ENCODE measurements at places on chromosomes 3 and 15.
A peak's percentile ranks its signal among the peaks of the same experiment; 100 is the strongest.

DNA sequence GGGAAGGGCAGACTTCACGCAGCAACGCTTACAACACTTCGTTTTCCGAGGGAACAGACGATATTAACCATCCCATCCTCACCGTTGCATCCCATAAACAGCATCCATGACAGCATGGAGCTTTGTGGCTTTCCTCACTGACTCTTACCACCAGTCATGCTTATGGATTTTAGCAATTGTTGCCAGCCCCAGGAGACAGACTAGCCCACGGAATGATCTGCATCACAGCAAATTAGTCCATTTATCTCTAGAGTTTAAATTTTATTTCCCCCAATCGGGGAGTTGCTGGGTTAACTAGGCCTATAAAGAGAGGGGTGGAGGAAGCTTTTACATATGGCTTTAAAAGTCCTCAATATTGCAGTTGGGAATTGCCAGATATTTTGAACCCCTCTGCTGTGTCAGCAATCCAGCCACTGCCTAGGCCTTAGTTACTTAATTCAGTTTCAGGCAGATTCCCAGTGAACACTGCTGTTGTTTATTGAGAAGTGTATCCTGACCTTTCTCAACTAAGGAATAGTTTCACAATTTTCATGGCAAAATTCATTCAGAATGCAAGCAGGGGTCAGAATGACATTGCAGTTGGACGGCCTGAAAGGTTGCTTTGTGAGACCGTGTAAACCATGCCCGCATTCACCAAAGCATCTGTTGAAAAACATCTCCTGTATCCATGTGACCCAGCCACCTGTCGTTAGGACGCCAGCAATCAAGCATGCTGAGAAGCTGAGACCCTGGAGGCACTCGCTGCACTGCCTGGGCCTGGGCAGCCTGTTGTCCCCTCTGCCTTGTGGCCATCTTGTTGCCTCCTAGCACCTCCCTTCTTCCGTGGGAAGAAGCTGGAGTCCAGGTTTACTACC, 397.4 kb upstream of the TPM1 start:
- DNase-seq: no peak

- no peak for DNase-seq
Measured at GRCh38 chr3:27723815-27724458, 1.8 kb upstream of the EOMES start.

DNA sequence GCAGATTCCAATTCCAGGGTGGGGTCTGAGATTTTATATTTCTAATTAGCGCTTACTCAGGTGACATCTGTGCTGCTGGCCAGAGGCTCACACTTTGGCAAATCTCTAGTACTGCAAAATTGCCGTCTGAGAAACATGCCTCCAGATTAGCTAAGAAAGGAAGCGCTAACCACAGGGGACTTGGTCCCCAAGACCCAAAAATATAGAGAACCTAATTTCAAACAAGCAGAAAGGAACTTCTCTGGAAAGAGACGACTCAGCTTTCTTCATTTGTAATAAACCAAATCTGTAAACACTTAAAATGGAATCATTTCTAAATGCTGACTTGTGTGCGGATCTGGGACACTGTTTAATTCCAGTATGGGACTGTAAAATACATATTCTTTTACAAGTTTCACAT, 55.7 kb downstream of the B3GNT5 start:
- DNase-seq: no peak

GRCh38 chr3:164679245-164679644, 399.1 kb downstream of the SI start:
- DNase-seq: no peak

GRCh38 chr15:60745469-60746061, 266.6 kb upstream of the ICE2 start:
- DNase-seq: no peak

GRCh38 chr15:60618206-60618605, 139.3 kb upstream of the ICE2 start:
- DNase-seq: no peak

DNA sequence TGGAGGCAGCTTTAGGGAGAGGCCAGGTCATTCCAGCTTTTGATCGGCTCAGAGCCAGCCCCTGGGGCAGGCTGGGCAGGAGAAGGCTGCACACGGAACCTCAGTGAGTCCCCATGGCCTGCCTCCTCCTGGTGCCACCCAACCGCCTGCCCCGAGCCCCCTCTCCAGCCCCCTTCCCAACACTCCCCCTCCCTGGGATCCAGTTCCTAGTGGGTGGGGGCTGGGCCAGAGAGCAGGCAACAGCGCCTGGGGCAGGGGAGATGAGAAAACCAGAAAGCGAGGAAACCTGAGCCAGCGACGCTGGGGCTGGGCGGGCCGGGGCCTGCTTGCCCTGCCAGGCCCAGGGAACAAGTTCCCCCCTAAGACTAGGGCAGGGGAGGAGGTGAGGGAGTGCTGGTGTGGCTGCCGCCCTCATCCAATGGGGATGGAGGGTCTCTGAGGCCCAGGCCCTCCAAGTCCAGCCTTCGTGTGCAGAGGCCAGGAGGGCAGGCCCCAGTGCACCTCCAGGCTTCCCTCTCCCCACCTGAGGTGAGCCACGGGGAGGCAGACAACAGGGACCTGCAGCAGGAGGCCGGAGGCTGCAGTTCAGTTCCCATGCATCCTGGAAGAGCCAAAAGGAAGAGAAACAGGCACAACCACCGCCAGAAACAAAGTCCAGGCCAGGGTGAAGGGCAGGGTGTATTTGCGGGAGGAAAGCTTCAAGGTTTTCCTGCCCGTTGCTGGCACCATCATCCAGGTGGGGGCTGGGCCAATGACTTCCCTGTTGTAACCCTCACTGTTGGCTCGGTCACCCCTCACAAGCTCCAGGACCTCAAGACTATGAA, 4.0 kb upstream of the SEMA3F start:
- no peak for DNase-seq

DNA sequence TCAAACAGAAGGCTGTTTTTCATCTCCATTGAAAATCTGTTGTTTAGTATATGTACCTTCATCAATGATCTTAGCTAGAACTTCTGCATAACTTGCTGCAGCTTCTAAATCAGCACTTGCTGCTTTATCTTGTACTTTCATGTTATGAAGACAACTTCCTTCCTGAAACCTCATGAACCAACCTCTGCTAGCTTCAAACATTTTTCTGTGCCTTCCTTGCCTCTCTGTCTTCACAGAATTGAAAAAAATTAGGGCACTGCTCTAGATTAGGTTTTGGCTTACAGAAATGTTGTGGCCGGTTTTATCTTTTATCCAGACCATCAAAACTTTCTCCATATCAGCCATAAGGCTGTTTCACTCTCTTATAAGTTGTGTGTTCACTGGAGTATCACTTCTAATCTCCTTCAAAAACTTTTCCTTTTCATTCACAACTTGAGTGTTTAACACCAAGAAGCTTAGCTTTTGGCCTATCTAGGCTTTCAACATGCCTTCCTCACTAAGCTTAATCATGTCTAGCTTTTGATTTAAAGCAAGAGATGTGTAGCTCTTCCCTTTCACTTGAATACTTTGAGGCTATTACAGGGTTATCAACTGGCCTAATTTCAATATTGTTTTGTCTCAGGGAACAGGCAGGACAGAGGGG, 78.6 kb downstream of the IGSF11 start:
- DNase-seq: peak; percentile 32

GRCh38 chr15:79209690-79210089, 72.8 kb upstream of the ANKRD34C start:
- DNase-seq: no peak

- no peak for DNase-seq
Measured at GRCh38 chr3:49132437-49133225, at the start of gene LAMB2. Gene LAMB2 (minus strand): TSS chr3:49133050. CDS start chr3:49132867, 183 bp downstream.

GRCh38 chr3:46640927-46641326, 28.6 kb downstream of the FAM240A start:
- no peak for DNase-seq

DNA sequence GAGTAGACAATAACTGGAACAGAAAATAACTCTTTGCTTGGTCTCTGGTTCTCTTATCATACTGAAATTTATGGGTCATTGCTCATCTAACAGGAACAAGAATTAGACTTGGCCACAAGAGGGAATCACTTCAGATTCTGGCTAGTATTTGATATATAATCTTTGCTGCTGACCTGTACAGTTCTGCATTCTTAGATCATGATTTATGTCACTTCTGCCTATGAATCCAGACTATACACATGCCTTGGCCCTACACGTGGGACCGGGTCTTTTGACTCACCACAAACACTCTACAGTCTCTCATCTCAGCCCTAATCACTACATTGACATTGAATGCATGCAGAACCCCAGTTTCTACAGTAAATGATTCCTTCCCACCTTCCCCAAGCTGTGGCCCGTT, 162.5 kb upstream of the SOX2 start:
- DNase-seq: no peak

GRCh38 chr15:38516626-38517025, 48.0 kb downstream of the RASGRP1 start:
- DNase-seq: no peak

- DNase-seq: no peak
Measured at GRCh38 chr15:29062179-29062591, 176.4 kb downstream of the APBA2 start.

DNA sequence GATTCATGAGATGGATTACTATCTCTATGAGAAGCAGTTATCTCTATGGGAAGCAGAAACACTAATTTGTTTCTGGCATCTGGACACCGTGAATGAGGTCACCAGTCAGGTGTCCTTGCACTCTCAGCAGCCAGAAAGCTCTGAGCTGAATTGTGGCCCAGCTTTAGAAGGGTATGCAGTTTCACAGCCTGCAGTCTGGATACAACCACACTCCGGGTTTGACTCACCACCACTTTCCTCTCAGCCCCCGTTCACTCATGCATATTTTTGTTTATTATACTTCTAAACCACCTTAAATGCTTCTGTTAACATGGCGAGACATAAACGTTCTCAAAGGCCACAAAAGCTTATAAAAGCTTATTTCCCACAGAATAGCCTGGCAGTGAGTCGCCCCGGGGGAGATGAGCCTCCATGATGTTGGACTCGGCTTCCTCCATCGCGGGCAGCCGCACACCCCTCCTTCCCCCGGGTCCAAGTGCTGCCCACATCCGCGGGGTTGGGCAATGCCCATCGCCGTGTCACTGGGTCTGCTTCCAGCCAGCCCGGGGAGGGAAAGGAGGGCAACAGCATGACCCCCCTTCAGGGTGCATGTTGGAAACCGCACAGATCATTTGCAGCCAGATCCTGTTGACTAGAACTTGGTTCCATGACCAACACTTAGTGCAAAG, 16.8 kb upstream of the SLC41A3 start:
- no peak for DNase-seq

- peak; percentile 21 for DNase-seq
Measured at GRCh38 chr15:80060356-80061006, 1.0 kb downstream of the ZFAND6 start.

- no peak for DNase-seq
Measured at GRCh38 chr3:65788461-65788860, 250.3 kb downstream of the MAGI1 start.

DNA sequence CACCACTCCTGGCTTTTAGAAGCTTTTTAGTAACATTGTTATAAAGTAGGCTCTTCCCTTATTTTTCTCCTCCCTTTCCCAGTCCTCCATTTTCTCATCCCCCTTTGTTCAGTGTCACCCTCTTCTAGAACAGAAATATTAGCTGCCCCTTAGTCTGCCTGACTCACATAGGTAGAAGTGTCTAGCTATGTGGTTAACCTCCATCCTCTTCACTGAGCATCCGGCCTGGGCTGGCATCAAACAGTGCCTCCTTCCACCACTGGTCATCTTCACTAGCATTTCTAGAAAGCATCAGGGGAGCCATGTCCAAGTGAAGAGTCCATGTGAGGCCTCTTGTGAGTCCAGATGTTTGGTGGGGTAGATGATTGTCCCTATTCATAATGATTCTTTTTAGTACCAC, 70.0 kb upstream of the SKOR1 start:
- no peak for DNase-seq

GRCh38 chr15:48975472-48976419, 12.0 kb upstream of the SHC4 start:
- DNase-seq: peak; percentile 63

DNA sequence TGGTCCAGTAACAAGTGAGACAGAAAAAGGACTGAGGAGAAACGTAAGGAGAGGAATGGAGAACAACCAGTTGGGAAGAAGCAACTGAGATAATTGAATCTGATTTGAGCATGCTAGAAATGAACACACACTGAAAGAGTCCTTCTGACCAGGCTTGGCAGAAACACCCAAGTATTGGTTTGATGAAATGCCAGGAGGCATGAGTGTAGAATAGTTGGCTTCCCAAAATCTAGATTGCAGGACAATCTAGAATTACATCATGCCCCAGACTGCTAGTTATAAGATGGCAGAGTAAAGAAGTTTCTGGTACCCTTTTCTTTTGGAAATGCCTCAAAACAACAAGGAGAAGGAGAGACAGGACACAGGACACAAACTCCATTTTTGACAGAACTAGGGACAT, 189.7 kb upstream of the STT3B start:
- DNase-seq: no peak

- no peak for DNase-seq
Measured at GRCh38 chr15:68658641-68659358, 80.0 kb downstream of the CORO2B start.

GRCh38 chr3:116994351-116994879, 284.8 kb downstream of the TUSC7 start:
- no peak for DNase-seq

DNA sequence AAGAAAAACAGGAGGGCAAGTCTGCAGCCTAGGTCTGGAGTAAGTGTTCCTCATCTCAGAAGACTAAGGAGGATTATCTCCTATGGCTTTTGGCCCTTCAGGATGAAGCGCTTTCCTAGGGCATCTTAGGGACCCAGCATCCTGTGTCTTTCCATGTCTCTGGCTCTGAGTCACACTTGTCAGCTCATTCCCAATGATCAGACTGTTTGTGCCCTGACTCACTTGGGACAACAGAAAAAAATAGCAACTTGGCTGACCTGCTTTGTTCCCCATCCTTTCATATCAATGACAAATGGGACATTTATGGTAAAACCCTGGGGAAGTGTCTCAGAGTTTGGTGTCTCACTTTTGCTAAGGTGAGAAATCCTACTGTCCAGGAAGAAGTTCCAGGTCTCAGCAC, 76.2 kb upstream of the OXTR start:
- no peak for DNase-seq

- DNase-seq: no peak
Measured at GRCh38 chr3:23115171-23115877, 87.8 kb upstream of the UBE2E2 start.

- DNase-seq: no peak
Measured at GRCh38 chr3:24604215-24604614, 109.6 kb upstream of the THRB start.

DNA sequence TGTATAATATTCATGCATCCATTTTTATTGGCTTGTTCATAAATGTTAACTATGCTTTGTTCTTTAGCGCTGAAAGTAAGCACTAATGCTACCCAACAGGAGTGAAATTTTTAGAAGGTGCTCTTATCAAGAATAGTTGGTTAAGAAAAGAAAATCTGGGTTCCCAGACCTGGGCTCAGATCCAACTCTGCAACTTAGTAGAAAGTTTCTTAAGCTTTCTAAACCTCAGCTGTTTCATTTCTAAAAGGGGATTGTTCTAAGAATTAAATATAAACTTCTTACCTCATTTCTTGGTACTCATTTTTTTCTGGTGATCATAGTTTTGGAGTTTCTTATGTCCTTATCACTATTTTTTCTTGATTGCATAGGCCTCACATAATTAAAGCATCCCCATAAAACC, 12.1 kb downstream of the ARPP21 start:
- no peak for DNase-seq

Data from CD4-positive, alpha-beta T cell treated with Interleukin-2 at 100 ng/mL for 4 hours (primary cell).